ENCODE measurements at places on chromosomes 4 and X.
A peak's percentile ranks its signal among the peaks of the same experiment; 100 is the strongest.

GRCh38 chr4:176927117-176927516 lies 134.4 kb upstream of the VEGFC start:
- no peak for DNase-seq

- DNase-seq = no peak
Observed at GRCh38 chr4:19924761-19925160, 326.9 kb upstream of the SLIT2 start.

- no peak for DNase-seq
Observed at GRCh38 chrX:2533424-2533823, 32.6 kb upstream of the DHRSX start.

- no peak for DNase-seq
Observed at GRCh38 chr4:48974979-48975640, 11.0 kb upstream of the CWH43 start.

DNA sequence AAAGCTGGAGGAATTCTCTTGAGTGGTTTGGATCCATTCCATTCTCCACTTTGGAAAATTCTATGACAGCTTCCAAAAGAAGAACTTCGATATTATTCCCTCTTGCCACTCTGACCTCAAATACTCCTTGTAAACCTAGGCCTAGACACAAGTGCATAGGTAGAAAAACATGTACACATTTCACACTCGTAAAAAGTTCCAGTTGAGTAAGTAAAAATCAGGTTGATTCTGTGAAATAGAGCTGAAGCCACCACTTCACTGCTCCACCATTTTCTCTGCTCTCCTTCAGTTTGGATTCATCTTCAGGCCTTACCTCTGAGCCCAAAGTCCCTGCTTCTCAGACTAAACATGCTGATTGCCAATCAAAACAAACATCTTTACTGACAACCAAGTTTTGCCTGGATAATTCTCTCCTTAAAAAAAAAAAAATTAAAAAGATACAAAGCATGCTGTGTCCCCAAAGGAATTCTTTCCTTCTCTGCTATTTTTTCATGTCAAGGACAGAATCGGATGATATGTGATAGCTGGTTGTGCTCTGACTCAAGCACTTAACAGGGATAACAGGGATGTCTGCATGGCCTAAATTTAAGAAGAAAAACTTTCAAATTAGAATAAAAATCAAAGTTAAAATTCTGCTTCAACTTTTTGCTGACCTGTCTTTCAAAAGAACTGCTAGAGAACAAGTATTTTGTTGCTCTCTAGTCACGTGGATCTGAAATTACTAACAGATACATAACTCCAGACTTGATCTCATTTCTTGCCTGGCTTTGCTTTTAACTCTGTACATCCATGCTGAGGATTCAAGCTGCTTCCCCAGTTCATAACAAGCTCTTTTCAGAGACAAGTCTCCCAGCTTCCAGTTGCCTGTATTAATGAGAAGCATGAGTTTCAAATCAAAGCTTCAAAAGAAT lies 420.9 kb upstream of the INTU start:
- no peak for DNase-seq

DNA sequence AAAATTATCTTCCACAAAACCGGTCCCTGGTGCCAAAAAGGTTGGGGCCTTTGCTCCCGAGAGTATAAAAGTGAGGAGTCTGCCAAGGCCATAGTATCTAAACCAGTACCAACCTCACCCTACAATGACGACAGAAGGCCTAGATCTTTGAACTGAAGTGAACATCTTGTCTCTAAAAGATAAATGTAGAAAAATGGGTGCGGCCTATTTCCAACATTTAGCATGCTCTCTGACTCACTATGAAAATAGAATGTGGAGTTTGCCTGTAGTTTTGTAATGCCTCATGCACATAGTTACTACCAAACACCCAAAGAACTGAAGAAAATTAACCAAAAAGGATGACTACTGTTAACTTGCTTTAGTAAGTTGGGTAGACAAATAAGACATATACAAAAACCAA lies 218.4 kb downstream of the SLITRK2 start:
- no peak for DNase-seq

- DNase-seq = peak; percentile 66
Observed at GRCh38 chrX:71254092-71254963, at the start of gene ZMYM3. Gene ZMYM3 (minus strand): TSS chrX:71254140. CDS start chrX:71253255, 885 bp downstream.

- DNase-seq = no peak
Observed at GRCh38 chrX:112896051-112896450, 55.4 kb upstream of the AMOT start.
